ENCODE measurements at places on chromosomes 2 and 18.
A peak's percentile ranks its signal among the peaks of the same experiment; 100 is the strongest.

- H3K36me3 ChIP-seq = no peaks in the 10 kb centered on the region
- no peaks in the 10 kb centered on the region for H3K27me3 ChIP-seq
- DNase-seq = no peak
- peaks cover 8% of the 10 kb centered on the region for H3K4me1 ChIP-seq
- H3K4me3 ChIP-seq = no peak overlapping the region
These were observed 42.6 kb upstream of the HPCAL1 start for GRCh38 chr2:10260130-10260529.

- DNase-seq = no peak
- H3K4me3 ChIP-seq = no peak overlapping the region
- no peaks in the 10 kb centered on the region for H3K27me3 ChIP-seq
- peaks cover 43% of the 10 kb centered on the region for H3K4me1 ChIP-seq
These were observed 794.3 kb upstream of the CDH7 start for GRCh38 chr18:64956465-64956864.

GRCh38 chr2:28492282-28492681 lies 3.6 kb upstream of the PLB1 start:
- no peak for DNase-seq
- peaks cover 26% of the 10 kb centered on the region for H3K27me3 ChIP-seq
- peaks cover 2% of the 10 kb centered on the region for H3K4me1 ChIP-seq
- no peaks in the 10 kb centered on the region for H3K36me3 ChIP-seq
- no peak overlapping the region for H3K27ac ChIP-seq
- H3K4me3 ChIP-seq = no peak overlapping the region

- H3K27ac ChIP-seq = no peak overlapping the region
- no peak for DNase-seq
- H3K4me1 ChIP-seq = no peaks in the 10 kb centered on the region
- H3K4me3 ChIP-seq = no peak overlapping the region
- no peaks in the 10 kb centered on the region for H3K36me3 ChIP-seq
- peaks cover 75% of the 10 kb centered on the region for H3K27me3 ChIP-seq
These were observed 67.8 kb downstream of the CIB4 start for GRCh38 chr2:26573241-26573925.

DNA sequence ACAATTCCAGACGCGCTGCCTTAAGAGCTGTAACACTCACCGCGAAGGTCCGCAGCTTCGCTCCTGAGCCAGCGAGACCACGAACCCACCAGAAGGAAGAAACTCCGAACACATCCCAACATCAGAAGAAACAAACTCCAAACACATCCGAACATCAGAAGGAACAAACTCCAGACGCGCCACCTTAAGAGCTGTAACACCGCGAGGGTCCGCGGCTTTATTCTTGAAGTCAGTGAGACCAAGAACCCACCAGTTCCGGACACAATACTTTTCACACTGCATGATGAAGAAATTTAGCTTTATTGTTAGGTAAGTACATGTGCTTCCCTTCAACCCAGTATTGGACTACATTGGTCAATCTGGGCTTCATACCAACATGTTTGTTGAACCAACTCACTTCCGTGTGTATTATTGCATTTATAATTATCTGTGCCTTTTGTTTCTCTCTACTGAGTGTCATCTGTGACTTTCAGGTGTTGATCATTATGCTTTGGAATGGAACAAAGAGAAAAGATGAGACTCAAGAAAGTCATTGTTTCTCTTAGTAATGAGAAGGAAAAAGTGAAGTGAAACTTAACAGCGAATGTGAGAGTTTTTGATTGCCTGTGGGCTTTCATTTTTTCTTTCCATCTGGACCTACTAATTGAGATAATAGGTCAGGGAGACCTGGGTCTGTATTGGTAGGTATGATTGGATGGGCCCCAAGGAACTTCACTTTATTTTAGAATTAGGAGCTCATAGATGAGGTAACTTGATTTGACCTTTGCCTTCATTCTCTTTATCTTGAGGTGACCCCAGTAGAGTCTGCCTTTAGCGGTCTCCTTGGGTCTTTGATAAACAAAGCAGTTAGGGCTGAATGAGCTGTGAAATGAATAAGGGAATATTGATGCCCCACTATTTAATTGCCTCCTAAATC lies 76.1 kb upstream of the CAVIN2 start:
- H3K27me3 ChIP-seq = no peaks in the 10 kb centered on the region
- peaks cover 5% of the 10 kb centered on the region for H3K4me1 ChIP-seq
- H3K4me3 ChIP-seq = no peak overlapping the region
- H3K36me3 ChIP-seq = no peaks in the 10 kb centered on the region
- no peak for DNase-seq

DNA sequence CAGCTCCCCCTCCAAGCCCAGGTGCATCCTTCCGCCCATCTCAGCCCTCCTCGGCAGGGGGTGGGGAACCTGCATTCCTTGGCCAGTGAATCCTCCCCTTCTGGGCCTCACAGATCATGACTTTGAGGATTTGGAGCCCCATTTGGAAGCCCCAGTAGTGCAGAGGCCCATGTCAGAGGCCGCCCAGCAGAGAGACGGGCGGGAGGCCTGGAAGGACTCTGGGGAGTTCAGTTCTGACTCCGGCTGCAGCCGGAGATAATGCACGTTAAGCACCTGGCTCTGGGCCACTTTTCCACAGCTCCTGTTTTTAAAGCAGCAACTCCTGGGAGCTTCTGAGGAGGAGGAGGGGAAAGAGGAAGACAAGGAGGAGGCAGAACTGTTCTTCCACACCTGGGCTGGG lies 14.9 kb downstream of the ATOH8 start:
- peak; percentile 69 for DNase-seq
- H3K4me3 ChIP-seq = no peak overlapping the region
- H3K27ac ChIP-seq = peak overlapping the region; percentile 96
- H3K27me3 ChIP-seq = no peaks in the 10 kb centered on the region

- H3K36me3 ChIP-seq = no peaks in the 10 kb centered on the region
- peaks cover 19% of the 10 kb centered on the region for H3K27me3 ChIP-seq
- no peak overlapping the region for H3K27ac ChIP-seq
- DNase-seq = no peak
These were observed 59.6 kb downstream of the CHRNA1 start for GRCh38 chr2:174704642-174705041.

DNA sequence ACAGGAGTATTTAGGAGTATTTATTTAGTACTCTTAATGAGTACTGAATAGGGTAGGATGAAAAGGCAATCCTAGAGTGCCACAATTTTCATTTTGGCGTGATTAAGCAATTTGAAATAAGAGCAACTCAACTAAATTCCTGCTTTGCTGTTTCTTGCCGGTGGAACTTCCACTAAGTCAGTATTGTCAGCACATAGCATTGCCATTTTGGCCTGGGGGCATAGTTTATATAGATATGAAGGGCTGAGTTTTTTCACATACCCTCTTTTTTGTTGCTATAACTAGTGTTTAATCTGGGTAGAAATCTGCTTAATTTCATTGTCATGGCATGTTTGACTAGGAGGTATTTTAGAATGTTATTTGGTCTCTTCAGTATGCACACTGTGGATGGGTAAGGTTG lies 1.9 kb downstream of the GTF2A1L start:
- H3K36me3 ChIP-seq = no peaks in the 10 kb centered on the region
- H3K27ac ChIP-seq = no peak overlapping the region
- no peak overlapping the region for H3K4me3 ChIP-seq
- no peaks in the 10 kb centered on the region for H3K4me1 ChIP-seq
- no peak for DNase-seq

DNA sequence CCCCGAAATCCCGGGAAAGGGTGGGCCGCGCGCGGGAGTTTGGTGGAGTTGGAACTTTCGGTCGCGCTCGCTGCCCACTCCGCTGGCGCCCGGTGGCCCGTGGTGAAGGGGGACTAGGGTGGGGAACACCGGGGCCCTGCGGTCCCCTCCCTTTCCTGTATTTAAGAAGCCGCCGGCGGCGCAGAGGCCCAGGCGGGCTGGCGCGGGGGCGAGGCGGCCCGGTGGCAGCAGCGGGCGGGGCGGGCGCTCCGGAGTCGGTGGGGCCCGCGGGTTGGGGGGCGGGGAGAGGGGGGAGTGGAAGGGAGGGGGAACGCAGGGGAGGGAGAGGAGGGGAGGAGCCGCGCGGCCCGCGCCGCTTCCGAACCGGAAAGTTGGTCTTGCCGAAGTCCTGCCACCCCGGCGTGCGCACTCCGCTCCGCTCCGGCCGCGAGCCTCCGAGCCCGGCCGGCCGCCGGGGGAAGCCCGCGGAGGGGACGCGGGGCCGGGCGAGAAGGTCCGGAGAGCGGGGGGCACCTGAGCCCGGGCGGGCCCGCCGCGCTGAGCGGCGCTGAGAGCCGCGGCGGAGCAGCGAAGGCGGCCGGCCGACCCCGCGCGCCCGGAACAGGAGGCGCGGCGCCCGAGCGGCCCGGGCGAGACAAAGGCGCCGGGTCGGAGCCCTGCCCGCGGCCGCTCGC lies 425 bp upstream of the SALL3 start:
- no peak for DNase-seq
- H3K36me3 ChIP-seq = no peaks in the 10 kb centered on the region
- H3K4me3 ChIP-seq = no peak overlapping the region

DNA sequence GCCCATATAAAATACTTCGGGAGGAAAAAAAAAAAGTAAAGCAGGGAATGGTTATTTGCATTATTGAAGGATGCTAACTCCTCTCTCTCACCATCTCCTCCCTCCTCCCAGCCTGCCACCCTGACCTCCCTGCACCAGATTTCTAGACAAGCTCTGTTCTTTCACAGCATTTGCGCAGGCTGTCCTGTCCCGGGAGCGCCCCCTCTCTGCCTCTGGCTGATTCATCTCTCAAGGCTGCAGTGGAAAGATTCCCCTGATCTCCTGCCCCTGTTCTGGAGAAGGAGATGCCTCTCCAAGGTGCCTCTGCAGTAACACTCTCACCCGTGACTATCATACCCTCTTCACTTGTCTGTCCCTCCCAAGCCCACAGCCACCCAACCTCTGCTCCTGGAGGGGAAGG lies 38.5 kb downstream of the COL4A4 start:
- H3K4me1 ChIP-seq = peaks cover 2% of the 10 kb centered on the region
- H3K27ac ChIP-seq = no peak overlapping the region
- no peaks in the 10 kb centered on the region for H3K36me3 ChIP-seq
- H3K27me3 ChIP-seq = no peaks in the 10 kb centered on the region

DNA sequence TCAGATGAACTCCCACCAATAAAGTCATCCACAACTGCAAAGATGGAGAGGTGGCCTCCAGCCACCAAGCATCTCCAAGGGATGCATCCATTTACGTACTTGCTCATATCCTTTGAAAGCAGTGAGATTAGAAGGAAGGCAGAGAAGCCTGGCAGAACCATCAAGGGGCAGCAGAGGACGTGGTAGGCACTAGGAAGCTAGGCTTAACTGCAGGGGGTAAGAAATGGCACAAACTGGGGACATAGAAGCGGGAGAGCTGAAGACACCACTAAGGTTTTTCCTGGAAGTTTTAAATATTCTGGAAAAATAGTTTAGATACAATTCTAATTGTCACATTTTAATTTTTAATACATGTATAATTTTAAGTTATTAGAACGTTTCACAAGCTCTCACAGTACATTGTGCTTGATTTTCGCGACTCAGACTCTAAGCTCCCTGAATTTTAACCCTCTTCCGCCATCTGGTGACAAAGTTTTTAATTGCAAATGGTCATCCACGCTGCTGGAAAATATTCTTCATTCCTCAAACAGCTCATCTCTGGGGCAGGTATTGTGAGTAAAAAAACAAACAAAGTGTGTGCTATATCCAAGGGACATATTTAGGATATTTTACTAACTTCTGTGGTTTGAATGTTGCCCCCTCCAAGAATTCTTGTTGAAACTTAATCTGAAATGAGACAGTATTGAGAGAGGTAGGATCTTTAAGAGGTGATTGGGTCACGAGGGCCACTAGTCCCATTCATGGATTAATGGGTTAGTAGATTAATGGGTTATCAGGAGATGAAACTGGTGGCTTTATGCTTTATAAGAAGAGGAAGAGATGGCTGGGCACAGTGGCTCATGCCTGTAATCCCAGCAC lies 1.6 kb upstream of the PSTPIP2 start:
- H3K27me3 ChIP-seq = no peaks in the 10 kb centered on the region
- H3K4me1 ChIP-seq = peaks cover 13% of the 10 kb centered on the region
- H3K4me3 ChIP-seq = no peak overlapping the region
- H3K27ac ChIP-seq = peak overlapping the region; percentile 28
